ENCODE measurements at places on chromosomes 6 and 20.

GRCh38 chr6:90369024-90369519 lies 72.4 kb upstream of the BACH2 start:
- DNase-seq = no peak

DNA sequence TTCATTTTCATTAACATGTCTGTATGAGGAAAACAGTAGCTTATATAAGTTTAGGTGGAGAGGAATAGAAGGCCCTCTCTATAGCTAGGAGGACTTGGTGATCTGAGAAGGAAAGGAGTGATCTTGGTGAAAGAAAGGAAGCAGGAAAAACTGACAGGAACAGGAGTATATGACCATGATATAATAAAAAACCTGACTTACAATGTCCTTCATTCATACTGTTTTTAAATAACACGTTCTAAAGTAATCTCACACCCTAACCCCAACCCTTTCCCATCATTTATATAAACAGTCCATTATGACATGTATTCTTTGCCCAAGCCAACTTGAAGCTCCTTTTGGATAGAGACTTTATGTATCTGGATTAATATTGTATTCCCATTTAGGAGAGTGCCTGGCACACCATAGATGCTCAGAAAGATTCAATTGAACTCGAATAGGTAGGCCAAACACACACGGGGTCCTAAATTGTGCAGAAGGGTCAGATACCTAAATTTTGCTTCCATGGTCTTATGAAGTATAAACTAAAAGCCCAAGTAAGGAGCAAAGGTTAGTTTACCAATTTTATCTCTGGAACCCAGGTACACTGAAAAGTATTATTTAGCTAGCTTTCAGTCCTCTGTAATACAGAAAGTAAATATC lies 75.9 kb downstream of the OR2B2 start:
- DNase-seq = no peak

- DNase-seq = no peak
Measured at GRCh38 chr20:35408270-35408669, 3.5 kb downstream of the UQCC1 start.

DNA sequence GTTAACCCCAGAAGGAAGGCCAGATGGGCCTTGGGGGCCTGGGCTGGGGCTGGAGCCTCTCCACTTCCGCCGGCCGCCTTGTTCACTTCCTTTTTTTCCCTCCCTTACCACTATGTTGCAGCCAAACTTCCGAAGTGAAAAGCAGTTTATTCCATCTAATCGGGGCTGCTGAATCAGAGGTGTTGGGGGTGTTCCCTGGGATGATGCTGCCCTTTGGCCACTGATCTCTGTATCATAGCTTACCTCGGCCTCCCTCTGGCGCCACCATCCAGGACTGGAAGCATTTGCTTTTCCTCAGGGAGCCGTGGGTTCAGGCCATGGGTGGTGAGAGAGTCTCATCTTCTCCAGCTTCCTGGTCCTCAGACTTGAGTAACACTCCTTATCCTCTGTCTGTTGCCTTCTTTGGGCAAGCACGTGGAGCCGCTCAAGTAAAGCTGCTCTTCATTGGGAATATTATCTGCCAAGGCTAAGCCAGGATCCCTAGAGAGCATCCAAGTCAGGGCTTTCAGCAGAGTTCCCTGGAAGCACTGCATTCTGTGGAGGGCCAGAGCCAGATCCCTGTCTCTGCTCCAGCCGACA lies 39.6 kb downstream of the SLX4IP start:
- no peak for DNase-seq

DNA sequence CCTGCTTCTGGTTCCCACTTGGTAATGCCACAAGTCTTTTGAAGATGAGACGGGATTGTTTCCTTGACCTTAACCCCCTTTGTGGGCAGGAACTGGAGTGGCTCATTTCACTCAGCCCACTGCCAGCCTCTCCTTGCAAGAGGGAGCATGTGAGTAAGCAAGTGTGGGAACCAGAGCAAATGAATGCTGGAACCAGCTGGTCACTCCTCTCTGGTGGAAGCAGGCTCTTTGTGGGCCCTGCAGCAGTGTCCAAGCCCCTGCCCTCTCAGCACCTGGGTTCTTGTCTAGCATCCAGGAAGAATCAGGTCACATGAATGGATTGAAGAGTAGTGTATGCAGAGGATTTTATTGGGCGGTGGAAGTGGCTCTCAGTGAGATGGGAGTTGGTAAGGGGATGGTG lies 944.5 kb downstream of the QKI start:
- DNase-seq = no peak

- DNase-seq = peak; percentile 48
Measured at GRCh38 chr6:158653577-158654354, 3.9 kb downstream of the SYTL3 start.

DNA sequence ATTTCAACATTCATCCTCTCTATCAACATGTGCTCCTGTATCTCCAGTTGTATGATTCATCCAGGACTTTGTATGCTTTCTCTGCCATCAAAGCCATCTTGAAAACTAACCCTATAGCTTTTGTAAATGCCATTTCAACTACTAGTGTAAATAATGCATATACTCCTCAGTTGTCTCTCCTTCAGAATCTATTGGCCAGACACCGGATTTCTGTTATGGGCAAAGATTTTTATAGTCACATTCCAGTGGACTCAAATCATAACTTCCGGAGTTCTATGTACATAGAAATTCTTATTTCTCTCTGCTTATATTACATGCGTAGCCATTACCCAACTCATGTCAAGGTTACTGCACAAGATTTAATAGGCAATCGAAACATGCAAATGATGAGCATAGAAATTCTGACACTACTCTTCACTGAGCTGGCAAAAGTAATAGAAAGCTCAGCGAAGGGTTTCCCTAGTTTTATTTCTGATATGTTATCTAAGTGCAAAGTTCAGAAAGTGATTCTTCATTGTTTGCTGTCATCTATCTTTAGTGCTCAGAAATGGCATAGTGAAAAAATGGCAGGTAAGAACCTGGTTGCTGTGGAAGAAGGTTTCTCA lies 54.8 kb downstream of the PGM3 start:
- no peak for DNase-seq

DNA sequence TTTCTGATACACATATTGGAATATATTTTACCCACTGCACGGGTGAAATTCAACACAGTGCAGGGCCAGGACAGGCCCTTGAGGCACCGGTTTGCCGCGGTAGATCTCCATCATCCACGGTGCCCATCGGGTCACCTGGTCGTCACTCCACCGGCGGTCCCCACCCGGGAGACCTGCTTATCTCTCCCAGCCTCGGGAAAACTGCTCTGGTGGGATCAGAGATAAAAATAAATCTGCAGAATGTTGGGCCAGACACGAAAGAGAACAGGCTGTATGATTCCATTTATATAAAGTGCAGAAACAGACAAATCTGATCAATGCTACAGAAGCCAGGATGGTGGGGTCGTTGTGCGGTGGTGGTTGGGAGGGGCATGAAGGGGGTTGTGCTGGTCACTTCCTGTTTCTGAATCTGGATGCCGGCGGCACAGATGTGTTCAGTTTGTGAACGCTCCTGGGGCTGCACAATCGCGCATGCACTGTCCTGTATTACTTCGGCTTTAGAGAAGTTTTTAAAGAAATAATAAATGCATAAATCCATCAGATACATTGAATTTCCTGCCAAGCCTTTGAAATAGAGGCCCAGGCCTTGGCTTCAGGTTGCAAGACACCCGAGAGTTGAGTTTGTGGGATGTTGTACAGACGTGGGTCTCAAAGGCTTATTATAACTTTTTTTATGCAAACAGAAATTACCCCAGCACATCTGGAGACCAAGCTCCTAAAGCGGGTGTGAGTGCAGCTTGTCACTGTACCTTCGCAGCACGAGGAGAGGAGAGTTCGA lies 54.3 kb downstream of the ANKRD60 start:
- no peak for DNase-seq

GRCh38 chr20:61535956-61536355 lies 283.9 kb downstream of the CDH4 start:
- no peak for DNase-seq

GRCh38 chr6:70666706-70667105 lies 977 bp upstream of the SMAP1 start:
- no peak for DNase-seq

GRCh38 chr20:12570371-12570770 lies 438.4 kb upstream of the SPTLC3 start:
- DNase-seq = no peak

GRCh38 chr6:23537828-23538227 lies 588.2 kb upstream of the NRSN1 start:
- no peak for DNase-seq

DNA sequence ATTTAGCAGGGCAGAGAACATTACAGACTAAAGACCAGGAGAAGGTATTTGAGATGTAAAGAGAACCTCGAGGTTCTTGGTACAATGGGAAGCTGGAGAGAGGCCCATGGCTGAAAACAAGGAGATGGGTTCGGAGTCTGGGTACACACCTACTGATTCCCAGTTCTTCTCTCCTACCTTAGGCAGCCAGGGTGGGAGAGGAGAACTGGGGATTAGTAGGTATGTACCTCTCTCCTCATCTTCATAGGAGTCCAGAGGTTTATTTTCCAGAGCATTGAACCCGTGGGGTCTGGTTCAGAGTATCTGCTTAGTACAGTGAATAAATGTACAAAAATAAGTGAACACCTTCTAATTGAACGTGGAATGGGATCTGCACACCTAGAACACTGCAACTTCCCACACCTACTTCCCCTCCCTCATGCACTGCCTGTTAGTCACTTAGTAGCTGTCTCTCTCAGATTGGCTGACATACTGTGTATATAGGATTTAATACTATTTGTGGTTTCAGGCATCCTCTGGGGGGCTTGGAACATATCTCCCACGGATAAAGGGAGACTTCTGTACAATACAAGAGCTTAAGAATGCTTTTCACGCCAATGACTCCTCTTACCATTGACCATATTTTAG lies 23.5 kb upstream of the NUP153 start:
- no peak for DNase-seq

DNA sequence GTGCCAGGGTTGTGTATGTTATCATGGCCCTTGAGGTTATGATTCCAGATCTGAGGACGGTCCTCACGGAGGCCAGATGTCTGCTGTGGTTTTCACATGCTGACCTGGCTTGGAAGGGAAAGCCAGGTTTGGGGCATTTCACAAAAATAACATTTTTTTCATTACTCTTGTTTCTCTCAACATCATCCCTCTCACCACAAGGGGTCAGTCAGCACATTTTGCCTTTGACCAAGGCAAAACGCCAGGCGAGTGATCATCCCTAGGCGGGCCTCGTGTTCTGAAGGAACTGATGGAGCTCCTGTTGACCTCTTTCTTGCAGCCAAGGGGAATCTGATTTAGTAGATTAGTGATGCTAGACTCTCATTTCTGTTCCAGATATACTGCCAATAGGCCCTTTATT lies 133.5 kb downstream of the TBC1D7 start:
- DNase-seq = no peak

GRCh38 chr6:71012866-71013469 lies 56.1 kb upstream of the B3GAT2 start:
- DNase-seq = no peak

GRCh38 chr20:41697861-41698559 lies 79.8 kb upstream of the CHD6 start:
- DNase-seq = no peak

GRCh38 chr6:76876922-76877553 lies 586.3 kb downstream of the HTR1B start:
- no peak for DNase-seq

- no peak for DNase-seq
Measured at GRCh38 chr6:150119173-150119572, 23.7 kb upstream of the PPP1R14C start.

GRCh38 chr6:52596371-52597028 lies 19.6 kb upstream of the TRAM2 start:
- no peak for DNase-seq

DNA sequence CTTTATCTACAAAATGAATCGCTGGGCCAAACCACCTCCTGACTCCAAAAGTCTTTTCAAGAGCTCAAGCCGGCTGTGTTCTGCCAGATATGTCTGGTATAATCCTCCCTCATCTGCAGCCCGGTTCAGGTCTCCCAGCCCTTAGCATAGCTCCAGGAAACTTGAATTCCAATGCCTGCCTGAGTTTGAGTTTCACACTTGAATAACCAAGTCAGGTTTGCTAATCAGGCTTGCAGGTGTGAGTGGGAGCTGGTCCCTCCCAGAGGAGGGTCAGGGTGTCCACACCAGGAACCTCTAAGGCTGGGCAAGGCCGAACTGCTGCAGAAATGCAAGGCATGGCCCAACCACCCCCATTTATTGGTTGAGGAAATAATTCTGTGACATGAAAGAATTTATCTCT lies 96.6 kb downstream of the TMEM242 start:
- DNase-seq = no peak

DNA sequence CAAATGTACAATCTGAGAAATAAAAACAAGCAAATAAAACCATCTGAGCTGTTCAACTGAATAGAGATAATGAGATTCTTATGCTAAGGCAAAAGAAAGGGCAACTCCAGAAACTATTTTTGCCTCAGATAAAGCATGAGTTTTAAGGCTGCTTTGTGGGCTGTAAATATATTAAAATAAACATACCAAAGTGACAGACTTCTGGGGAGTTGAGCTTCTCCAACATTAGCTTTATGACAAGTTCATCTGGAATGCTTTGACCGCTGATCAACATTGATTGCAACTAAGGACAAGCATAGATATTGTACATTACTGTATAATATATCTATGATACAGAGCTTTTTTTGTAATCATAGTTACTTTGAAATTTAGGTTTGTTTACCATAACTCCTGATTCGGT lies 19.3 kb downstream of the AK9 start:
- no peak for DNase-seq

DNA sequence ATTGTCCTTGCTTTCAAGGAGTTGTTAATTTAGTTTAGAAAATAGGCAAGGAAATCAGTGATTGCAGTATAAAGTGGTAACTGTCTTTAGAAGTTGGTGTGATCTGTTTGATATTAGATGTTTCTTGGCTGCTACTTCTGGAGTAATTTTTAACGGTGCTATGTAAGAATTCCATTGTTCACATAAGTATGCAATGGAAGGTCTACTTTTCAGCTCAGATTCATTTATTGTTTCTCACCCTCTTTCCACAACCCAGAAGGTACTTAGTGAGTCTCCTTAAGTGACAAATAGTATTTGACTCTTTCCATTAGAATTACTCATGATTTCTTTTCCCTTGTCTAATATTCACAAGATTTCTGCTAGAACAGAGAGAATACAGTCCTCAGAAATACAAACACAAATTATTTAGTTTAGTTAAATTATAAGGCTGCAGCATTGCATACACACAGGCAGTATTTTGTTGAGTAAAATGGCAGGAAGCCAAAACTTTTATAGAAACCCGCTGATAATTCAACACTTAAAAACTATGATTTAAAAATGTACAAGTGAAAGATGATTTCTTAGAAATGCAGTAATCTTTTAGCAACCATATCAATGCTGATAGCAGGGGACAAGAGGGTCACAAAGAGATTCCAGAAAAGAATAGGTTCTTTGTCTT lies 554.3 kb downstream of the CD109 start:
- DNase-seq = no peak
